Hippocampal formation (tissue), 2 donors: ENCODE measurements at places on chromosomes 6 and 20.

- DNase-seq: no peak
Observed at GRCh38 chr20:1539816-1540419, 17.6 kb downstream of the SIRPD start.

GRCh38 chr6:123592426-123592825 is 44.3 kb downstream of the TRDN start:
- DNase-seq: no peak

DNA sequence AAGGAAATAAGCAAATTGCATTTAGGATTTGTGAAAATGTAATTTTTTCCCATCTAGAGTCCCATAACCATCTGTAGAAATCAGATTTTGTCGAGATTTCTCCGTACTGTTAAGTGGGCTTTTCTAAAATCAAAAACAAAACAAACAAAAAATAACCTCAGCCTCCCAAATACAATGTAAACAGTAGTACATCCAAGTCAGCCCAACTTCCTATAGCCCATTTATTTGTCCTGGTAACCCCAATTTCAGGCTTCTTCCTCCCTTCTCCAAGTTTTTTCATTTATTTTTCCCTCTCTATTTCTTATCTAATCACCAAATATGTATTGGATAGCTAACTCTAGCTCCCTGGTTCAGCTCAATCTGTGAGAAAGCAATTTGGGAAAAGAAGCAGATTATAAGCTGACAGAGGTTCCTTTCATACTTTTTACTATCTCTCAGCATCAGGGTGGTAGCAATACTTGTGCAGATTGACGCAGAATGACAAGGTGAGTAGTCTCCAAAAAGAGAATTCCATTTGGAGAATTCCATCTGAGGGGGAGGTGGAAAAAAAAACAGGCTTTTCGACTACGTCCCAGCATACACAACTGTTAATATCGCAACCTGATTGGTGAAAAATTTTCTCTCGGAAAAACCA is 132.6 kb upstream of the BTN3A2 start:
- DNase-seq: no peak

DNA sequence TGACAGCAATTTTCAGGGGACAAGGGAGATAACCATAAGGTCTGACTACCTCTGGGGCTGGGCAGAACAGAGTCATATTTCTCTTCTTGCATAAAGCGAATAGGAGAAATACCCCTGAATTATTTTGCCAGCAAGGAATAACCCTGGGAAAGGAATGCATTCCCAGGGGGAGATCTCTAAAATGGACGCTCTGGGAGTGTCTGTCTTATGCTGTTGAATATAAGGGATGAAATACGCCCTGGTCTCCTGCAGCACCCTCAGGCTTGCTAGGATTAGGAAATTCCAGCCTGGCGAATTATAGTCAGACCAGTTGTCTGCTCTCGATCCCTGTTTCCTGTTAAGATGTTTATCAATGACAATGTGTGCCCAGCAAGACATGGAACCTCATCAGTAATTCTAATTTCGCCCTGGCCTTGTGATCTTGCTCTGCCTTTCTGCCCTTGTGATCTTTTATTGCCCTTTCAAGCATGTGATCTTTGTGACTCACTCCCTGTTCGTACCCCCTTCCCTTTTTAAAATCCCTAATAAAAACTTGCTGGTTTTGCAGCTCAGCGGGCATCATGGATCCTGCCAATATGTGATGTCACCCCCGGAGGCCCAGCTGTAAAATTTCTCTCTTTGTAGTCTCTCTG is 221.6 kb upstream of the HS3ST5 start:
- DNase-seq: no peak

DNA sequence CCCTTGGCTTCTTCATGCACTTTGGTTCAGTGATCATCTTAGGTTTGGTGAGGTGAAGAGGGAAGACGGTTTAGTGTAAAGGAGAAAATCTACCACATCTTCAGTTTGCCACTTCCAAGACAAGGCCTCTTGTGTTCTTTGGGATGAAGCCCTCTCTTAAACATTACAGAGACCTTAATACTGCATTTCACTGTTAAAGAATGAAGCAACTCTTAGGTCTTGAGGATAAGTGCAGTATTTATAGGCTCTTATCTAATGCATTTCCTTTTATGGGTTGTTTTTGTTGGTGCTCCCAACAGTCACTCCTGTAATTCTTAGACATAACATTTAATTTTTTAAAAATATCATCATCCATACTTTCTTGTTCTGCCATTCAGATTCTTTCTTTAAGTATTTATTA is 139.9 kb upstream of the LAMP5 start:
- DNase-seq: no peak

DNA sequence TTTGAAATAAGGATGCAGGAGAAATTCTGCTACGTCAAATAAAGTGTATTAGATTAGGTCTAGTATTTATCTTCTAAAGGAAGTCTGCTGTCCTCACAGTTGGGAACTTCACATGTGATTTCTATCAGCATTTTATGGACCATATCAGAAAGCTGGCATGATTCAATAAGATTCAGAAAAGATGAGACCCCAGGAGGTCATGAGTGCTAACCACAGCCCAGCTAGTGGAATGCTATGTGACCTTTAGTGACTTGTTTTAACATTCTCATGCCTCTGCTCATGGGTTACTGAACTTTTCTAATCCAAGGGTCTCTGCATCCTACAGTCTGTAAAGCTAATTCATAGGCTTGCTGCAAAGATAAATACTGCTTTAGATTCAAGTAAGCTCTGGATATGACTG is 150.1 kb downstream of the GMPR start:
- no peak for DNase-seq

GRCh38 chr6:21559238-21559637 is 34.3 kb upstream of the SOX4 start:
- DNase-seq: no peak

- no peak for DNase-seq
Observed at GRCh38 chr6:132683543-132683942, 24.6 kb upstream of the TAAR1 start.

- DNase-seq: peak; percentile 35
Observed at GRCh38 chr20:49384437-49385434, 97.7 kb downstream of the KCNB1 start.

DNA sequence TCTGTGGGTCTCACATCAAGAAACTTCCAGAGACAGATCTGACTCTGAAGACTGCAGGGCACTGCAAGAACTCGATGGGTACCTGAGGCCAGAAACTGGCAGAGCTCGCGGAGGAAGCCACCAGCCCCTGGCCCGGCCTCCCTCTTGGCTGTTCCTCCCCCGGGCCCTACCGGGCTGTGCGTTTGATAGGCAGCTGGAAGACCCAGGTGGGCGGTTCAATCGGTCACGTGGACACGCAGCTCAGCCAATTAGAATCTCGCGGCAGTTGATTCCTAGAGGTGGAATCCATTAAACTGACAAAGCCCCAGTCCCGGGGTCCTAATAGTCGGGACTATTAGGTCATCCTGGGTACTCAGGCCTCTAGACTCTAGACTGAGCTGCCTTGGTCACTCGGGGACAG is 154.2 kb upstream of the PROKR2 start:
- no peak for DNase-seq

- no peak for DNase-seq
Observed at GRCh38 chr6:135116571-135116970, 61.9 kb upstream of the HBS1L start.

GRCh38 chr20:14775778-14776177 is 438.4 kb upstream of the FLRT3 start:
- DNase-seq: peak; percentile 4

DNA sequence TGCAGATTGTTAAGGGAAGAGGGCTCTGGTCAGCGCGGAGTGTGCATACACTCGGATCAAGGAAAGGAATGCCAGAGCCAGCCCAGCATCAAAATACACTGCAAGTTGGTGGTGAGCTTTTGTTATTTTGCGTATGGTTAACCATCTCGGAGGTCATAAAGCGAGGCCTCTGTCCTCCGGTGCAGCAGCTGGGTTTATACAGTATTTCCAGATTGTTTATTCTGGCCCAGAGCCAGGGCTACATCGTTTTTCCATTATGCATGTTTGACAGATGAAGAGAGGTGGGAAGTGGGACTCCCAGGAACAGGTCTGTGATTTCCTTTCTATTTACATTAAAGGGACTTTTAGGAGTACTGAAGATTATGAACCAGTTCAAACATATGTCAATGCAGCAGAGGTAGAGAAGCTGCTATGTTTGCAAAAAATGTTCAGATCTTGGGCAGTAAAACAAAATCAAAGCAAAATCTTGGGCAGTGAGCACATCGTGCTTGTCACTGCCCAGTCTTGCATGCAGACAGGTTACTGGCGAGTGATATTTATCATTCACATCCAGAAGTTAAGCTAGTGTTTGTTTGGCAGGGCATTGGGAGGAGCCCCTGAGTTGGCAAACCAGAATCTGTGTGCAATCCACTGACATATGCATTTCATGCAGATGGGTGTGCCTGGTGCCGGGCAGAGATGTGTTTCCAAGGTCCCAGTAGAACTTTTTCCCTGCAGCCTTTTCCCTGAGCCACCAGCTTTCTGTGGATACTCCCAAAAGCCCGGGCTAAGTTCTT is 256.3 kb upstream of the TAB2 start:
- no peak for DNase-seq

DNA sequence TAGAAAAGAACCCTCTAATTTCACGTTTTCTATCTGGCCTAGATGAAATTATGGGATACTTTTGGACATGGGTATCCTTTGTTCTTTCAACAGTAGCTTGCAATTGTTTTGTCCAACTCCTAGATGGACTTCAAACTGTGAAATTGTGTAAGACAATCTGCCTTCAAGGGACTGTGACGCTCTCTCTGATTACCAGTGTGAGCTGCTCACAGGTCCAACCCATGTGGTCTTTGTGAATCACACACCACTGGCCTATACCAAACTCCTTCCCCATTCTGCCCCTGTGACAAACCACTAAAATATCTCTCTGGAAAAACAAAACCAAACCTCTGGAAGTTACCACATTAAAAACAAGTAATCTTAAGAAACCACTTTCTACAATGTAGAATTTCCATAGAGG is 59.5 kb downstream of the NINL start:
- DNase-seq: no peak

DNA sequence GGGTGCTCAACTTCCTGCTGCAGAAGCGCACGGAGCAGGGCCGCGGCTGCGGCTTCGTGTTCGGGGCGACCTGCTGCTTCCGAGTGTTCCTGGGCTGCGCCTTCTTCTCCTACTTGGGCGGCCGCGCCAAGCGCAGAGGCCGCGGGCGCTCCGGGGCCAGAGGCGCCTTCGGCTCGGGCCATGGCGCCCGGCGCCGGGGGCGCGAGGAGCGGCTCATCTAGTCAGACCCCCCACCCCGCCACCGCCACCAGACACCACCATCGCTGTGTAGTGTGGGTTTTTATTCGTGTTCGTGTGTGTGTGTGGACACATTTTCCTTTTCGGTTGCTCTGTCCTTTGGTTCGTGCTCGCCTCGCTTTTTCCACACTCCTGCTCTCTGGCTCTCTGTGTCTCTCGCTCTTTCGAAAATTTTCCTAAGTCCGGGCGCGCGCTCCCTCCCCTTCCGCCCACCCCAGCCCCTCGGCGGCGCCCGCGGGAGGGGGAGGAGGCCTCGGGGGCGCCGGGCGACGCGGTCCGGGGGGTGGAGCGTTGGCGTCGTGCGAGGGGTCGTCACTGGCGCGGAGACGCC is 38.1 kb downstream of the GNAS start:
- DNase-seq: peak; percentile 61

DNA sequence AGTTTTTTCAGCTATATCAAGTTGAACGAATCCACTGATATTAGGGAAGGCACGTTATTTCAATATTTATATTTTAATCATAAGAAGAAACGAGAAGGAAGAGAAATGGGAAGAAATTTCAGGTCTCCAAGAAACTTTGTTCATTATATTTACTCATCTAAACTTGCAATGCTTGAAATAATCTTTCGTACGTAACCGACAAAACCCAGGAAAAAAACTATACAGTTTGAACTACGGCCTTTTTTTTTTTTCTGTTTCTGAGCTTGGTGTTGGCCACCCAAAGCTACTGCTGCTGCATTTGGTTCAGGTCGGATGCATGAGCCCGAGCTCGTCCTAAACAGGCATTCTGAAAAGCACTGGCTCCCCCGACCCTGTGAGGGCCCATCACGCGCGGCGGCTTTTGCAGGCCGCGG is 548 bp downstream of the PERP start:
- no peak for DNase-seq

- DNase-seq: no peak
Observed at GRCh38 chr6:3352678-3353077, 93.9 kb downstream of the PSMG4 start.

- no peak for DNase-seq
Observed at GRCh38 chr20:33162313-33162712, 5.6 kb upstream of the BPIFA2 start.

DNA sequence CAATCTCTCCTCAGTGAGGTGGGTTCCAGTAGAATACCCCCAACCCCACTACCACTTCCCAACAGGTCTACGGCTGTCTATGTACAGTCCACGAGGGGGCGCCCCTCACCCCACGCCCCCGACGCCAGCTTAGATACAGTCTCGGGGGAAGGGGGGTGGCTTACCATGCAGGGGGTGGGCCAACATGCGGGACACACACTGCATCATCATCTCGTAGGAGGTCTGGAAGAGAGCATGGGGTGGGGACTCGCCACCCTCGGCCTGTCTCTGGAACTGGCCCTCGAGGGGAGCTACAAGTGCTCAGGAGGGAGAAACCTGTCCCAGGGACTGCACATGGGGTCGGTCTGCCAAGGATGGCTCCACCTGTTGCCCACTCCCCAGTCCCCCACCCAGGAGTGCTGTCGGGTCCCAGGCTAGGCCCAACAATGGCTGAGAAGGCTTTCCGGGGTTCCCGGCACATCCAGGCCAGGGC is 8.5 kb downstream of the MTCH1 start:
- no peak for DNase-seq

DNA sequence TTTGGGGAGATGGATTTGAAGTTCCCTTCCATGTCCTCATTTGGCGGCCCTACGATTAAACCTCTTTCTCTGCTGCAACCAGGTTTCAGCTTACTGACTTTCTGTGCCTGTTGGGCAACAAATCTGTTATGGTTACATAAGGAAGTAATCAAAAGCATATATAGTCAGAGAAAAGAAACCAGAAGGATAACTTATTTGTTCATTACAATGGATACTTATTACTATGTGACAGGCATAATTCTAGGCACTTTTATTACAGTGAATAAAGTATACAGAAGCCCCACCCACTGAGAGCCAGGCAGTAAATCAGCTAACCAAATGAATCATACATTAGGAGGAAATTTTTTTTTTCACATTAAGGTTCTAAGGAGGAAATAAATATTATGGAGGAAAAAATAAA is 9.6 kb upstream of the TRIM31 start:
- DNase-seq: no peak

GRCh38 chr6:159043251-159043650 is 1.5 kb downstream of the TAGAP start:
- no peak for DNase-seq

DNA sequence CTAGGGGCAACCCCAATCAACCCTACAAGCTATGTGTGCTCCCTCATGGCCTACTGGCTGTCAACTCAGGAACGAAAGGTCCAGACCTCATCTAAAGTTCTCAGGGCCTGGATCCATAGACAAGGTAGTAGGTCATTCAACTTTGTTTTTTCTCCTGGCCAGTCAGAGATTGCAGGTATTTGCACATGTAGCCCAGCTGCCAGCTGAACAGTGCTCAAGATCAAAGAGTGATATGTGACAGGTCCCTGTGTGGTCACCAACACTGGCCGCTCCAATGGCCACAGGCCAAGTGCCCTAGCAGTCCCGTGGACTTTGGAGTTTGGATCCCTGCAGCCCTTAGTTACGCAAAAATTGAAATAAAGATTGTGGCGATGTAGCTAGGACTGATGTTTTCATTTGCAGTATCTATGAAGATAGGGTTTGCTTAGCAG is 60.6 kb upstream of the ATXN1 start:
- DNase-seq: no peak
